ENCODE measurements at places on chromosomes 4 and X.

DNA sequence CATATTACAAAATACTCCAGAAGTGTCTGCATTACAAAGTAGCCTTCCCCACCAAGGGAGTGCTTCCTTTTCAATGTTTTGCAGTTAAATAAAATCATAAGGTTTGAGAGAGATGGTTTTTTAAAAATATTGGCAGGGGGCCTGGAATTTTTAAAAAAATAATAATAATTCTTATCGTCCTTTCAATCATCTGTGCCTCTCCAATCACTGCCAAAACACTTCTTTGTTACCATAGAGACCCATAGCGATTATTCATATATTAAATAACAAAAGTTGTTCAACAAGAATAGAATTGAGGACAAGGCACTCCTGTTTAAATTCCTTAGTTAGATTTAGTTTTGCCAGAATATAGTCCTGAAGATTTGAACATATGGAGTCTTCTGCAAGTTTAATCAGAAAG is 203.1 kb downstream of the FAT4 start:
- DNase-seq: no peak

- DNase-seq: no peak
These were observed 5.7 kb downstream of the NIPAL1 start for GRCh38 chr4:48022192-48022799.

GRCh38 chr4:57184378-57185029 is 74.3 kb upstream of the IGFBP7 start:
- DNase-seq: no peak

DNA sequence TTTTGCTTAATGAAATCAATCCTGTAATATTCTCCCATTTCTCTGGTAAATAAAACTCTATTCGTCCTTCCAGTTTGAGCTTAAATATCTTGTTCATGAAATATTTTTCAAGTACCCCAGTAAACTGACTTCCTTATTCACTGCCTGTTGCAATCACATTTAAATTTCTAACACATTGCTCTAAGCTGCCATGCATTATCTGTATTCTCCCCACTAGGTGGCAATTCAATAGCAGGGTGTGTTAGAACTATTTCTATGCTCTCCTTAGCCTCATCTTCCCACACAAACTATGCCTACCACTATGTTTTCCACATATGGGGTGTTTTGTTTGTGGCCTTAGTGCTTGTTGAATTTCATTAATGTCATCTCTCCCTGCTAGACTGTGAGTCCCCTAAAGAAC is 377.1 kb upstream of the HS3ST1 start:
- no peak for DNase-seq

- no peak for DNase-seq
These were observed 57.2 kb upstream of the CXorf66 start for GRCh38 chrX:140022482-140022881.

DNA sequence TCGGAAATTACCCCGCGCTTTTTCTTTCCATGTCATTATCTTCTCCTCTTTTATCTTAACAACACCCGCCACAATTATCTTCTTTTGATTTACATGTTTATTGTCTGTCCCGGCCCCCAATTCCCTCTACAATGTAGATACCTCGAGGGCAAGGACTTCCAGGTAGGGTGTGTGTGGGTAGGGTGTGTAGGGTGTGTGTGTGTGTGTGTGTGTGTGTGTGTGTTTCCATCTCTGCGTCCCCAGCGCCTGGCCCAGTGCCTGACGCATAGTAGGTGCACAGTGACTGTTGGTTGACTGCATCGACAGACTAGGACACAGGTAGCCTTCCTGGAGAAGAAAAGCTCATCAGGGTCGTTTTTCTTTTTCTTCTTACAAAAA is 103.1 kb downstream of the UCHL1 start:
- no peak for DNase-seq

DNA sequence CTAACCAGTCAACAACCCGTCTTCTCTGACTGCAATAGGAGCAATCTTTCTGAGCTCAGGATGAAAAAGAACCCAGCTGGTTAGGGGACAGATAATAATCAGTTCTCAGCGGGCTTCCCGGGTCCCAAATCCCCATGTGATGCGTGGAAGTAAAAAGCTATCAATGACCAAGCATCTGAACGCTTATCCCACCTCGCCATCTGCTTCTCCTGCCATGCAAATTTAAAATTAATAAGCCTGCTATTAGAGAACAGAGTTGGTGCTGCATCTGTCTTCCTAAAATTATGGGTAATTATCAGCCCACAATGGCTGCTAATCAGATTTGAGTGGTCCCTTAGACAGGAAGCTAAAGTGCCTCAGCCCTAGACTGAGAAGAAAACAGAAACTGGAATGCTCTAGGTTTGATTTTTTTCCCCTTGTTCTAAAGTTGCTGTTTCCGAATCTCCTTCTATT is 37.5 kb downstream of the AFAP1 start:
- DNase-seq: no peak

- DNase-seq: peak; percentile 85
These were observed at the start of gene LIN54 for GRCh38 chr4:83010522-83011318. Gene LIN54 (minus strand): TSS chr4:83010823. CDS start chr4:82984844, 25,979 bp downstream.

GRCh38 chr4:5033281-5033841 is 14.1 kb upstream of the CYTL1 start:
- no peak for DNase-seq

GRCh38 chr4:108483650-108484049 is 136.7 kb upstream of the RPL34 start:
- DNase-seq: no peak

DNA sequence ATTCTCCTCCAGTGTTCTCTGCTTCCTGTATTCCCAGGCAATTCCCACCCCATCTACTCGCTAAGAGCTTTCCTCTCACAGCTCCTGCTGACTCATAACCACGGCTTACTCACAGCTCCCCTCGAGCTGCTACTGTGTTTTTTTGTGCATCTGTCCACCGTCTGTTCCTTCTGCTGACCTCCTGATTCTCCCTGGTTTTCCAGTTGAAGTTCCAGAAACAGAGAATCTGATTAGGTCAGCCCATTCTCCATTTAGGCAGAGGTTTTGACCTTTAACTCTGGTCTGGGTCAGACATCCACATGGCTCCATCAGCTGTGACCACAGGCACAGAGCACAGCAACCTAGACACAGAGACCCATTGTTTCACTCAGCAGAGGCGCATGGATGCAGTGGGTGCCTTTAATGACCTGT is 5.5 kb upstream of the SMIM20 start:
- DNase-seq: no peak

- DNase-seq: no peak
These were observed 32.7 kb downstream of the MECP2 start for GRCh38 chrX:154064637-154065435.

DNA sequence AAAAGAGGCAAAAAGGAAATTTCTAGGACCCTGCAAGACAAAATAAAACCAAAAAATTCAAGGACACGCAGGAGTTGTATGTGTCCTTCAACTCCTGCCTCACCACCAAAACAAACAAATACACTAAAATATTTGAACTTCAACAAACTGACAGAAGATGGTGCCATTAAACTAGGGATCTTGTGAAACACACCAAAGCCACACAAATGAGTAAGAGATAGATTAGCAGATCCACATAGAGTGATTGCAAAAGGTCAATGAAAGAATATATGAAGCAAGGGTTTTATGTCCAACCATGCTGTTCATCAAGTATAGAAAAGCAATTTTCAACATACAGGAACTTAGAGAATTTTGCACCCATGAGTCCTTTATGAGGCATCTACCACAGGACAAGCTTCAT is 40.1 kb upstream of the SCML1 start:
- no peak for DNase-seq

GRCh38 chrX:106951230-106951629 is 31.0 kb downstream of the CLDN2 start:
- DNase-seq: no peak

DNA sequence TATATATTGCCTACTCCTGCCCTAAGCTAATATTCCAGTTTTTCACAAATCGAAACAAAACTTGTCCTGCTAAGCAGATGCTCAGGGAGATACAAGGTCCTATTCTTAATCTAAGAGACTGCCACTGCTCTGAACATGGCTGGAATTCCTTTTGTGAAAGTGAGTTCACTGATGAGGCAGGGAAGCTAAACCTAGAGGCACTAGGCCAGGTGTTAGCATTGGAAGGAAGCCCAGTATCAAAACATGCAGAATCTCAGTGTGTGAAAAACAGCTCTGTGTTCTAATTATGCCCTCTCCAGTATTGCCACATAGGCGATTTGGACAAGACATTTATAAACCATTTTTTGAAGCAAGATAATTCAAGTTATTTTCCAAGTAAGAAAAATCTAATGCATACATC is 47.6 kb downstream of the ABCG2 start:
- DNase-seq: no peak

DNA sequence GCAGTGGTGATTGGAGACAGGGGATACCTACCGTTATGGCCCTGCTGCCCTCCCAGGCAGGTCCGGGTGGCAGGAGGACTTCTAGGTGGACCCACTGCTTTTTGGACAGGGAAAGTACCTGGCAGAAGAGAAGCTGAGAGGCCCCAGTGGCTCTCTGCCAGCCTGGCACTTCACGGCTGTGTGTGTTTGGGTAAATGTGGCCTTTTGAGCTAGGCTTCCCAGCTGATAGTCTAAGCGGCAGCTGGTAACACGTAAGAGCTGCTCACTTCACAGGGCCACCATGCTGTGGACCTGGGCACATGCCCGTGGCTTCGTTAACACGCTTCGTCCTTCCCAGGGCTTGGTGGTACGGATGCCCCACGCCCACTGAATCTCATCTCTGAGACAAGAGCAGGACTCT is 92.0 kb upstream of the CLCN4 start:
- DNase-seq: no peak

- no peak for DNase-seq
These were observed 54.4 kb downstream of the RNF150 start for GRCh38 chr4:141078871-141079270.

DNA sequence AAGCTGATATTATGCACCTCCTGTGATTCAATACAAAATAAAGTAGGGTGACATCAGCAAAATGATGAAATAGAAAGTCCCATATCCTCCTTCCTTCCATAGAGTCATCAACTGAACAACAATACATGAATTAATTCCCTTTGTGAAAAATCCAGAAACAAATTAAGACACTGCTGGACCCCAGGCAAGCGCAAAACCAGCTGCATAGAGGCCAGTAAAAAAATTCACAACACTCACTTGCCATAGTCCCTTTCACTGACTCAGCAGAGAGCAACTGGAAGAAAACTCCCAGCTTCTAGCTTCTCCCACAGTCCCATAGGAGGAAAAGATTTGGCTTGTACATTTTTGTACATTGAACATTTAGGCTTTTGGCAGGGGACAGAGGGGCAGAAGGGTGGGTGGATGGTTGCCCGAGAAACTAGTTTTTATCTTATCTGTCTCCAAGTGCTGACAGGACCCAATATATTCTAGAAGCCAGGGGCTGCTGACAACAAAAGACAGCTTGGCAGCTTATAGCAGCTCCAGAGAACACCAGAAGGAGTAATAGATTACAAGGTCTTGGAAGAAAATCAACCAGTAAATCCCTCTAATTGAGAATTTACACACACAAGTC is 124.6 kb downstream of the NDST3 start:
- DNase-seq: no peak

- peak; percentile 42 for DNase-seq
These were observed 141.0 kb downstream of the MAB21L2 start for GRCh38 chr4:150722908-150723362.

DNA sequence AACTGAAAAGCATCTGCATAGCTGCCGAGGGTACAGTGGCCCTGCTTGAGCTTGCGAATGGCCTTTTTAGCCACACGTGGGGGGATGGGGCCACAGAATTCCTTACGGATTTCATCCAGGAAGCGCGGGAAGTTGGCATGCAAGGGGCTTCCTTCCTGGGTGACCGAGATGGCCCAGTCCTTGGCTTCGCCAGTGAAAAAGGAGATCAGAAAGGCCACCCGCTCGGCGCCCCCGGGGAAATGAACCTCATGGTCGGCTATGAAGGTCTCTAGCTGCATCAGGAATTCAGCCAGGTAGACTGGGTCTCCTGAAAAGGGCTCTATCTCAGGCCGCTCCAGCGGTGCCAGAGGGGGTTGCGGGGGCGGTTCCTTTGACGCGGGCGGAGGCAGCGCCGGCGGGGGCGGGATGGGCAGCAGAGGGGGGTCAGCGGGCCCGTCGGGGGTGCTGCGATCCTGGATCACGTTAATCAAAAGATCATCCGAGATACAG is 909 bp downstream of the RTL5 start:
- no peak for DNase-seq

DNA sequence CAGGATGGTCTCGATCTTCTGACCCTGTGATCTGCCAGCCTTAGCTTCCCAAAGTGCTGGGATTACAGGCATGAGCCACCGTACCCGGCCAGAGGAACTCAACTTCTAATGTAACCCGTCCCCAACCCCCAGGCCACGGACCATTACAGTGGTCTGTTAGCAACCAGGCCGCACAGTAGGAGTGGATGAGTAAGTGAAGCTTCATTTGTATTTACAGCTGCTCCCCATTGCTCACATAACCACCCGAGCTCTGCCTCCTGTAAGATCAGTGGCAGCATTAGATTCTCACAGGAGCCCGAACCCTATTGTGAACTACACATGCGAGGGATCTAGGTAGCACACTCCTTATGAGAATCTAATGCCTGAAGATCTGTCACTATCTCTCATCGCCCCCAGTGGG is 119.6 kb downstream of the SHROOM3 start:
- no peak for DNase-seq

DNA sequence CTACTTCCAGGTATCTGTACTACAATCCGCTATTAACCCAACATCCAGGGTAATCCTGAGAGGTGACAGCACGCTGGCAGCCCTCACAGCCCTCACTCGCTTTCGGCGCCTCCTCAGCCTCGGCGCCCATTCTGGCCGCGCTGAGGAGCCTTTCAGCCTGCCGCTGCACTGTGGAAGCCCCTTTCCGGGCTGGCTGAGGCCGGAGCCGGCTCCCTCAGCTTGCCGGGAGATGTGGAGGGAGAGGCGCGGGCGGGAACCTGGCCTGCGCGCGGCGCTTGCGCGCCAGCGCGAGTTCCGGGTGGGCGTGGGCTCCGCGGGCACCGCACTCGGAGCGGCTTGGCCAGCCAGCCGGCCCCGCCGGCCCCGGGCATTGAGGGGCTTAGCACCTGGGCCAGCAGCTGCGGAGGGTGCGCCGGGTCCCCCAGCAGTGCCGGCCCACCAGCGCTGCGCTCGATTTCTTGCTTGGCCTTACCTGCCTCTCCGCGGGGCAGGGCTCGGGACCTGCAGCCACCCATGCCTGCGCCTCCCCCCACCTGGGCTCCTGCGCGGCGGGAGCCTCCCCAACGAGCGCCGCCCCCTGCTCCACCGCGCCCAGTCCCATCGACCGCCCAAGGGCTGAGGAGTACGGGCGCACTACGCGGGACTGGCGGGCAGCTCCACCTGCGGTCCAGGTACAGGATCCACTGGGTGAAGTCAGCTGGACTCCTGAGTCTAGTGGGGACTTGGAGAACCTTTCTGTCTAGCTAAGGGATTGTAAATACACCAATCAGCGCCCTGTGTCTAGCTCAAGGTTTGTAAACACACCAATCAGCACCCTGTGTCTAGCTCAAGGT is 87.3 kb downstream of the PRSS12 start:
- DNase-seq: peak; percentile 47

DNA sequence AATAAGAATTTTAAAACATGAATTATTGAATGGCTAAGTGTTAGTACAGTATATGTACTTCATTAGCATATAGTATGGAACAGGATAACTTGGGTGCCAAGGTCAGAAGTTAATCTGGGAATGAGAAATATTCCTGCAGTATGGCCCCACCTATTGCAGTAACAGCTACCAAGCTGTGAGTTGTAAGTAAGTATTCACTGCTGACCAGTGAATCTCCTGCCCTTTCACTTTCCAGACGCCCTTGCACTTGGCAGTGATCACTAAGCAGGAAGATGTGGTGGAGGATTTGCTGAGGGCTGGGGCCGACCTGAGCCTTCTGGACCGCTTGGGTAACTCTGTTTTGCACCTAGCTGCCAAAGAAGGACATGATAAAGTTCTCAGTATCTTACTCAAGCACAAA is 105.1 kb downstream of the NFKB1 start:
- no peak for DNase-seq

All from liver (tissue), 10 donors.